Hippocampal formation (tissue), 2 donors: ENCODE measurements at places on chromosomes 16 and 17.

- no peak for DNase-seq
Measured at GRCh38 chr16:2527071-2527783, 4.0 kb downstream of the CEMP1 start.

- DNase-seq: no peak
Measured at GRCh38 chr17:58808609-58809563, 53.2 kb downstream of the PPM1E start.

DNA sequence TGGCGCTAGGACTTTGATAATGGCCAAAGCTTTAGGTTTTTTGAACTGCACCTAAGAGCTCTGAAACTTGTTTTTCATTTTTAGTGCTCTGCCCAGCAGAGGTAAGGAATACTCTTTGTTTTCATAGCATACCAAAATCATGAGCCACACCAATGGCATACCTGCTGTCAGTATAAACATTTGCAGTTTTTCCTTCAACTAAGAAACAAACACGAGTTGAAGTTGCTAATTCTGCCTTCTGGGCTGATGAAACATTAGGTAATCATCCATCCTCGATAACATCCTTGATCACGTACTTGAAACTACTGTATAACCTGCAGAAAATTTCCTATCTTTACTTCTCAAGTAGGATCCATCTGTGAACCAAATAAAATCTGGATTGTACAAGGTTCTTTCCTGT lies 20.6 kb upstream of the B4GALNT2 start:
- DNase-seq: no peak

DNA sequence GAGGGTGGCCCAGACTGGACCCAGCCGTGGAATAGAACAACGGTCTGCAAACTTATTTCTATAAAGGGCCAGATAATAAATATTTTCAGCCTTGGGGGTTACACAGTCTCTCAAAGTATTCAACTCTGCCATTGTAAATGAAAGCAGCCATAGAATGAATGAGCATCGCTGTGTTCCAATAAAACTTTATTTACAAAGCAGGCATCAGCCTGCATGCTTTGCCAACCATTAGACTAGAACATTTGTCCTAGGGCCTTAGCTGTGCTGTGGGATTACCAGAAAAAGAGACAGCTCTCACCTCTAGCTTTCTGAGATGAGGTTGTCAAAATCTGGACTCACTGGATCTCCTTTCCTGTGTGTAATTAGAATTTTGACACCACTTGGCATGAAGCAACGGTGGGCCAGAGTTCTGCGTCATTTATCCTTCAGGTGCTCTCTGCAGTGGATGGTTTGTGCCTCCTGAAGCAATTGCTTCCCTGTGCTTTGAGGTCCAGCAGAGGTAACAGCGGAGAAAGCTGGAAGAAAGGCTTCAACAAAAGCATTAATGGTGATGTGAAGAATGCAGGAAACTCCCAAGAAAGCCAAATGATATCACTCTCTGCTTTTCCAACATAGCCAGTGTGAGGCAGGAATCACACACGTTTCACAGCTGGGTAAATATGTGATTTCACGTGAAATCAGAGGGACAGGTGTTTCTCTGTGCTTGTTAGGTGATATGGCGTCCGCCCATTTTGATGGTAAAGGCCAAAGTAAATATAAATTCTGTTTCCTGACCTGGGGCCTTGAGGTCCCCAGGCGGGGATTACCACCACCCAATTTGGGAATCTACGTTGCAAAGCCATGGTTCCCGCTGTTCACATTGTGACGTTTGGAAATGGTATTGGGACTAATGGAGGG lies 148.4 kb downstream of the PITPNC1 start:
- DNase-seq: no peak

DNA sequence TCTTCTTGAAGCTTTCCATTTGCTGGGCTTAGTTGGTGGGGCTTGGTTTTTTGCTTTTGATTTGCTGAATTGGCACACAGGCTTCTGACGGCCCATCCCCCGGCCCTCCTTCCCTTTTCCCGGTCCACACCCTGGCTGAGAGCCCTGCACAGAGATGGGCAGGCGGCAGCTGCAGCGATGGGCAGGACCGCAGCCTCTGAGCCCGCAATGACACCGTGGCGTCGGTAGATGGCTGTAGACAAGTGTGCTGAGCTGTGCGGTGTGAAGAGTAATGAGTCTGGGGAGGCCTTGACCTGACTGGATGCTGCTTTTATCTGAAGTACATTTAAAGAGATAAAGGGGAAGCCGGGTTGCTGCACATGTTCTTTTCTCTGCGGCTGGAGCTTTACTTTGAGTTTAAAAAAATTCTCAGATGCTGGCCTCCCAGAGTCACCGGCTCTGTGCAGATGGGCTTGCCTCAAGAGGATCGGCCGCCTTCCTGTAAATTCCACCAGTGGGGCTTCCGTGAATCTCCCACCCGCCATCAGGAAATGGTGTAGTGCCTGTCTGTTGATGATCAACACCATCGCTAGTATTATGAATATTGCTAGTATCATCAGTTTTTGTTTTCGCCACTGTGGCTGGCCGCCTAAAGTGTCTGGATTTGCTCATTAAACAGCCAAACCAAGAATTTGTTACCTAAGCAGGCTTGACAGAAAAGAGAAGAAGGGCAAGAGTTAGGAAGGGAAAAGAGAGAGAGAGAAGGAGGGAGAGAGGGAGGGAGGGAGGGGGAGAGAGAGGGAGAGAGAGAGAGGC lies 245.6 kb upstream of the RBFOX1 start:
- DNase-seq: peak; percentile 24

DNA sequence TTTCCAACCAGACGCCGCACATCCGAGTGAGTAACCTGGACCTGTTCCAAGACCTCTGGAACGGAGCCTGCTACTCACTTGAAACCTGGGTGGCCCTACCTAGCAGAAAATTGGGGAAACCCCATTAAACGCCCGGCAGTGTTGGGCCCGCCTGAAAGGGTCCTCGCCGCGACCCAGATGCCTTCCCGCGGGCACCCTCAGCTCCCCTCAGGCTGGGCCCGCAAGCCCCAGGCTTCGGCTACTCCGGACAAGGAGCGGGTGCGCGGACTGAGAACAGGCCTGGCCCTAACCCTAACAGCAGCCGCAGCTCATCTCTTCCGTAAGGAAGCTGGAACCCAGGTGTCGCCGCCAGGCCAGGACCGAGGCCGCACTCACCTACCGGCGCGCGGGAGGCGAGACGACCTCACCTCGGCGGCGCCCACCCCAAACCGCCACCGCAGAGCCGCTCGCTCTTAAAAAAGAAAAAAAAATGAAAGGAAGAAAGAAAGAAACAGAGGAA lies 344 bp downstream of the PSME3IP1 start:
- peak; percentile 69 for DNase-seq

DNA sequence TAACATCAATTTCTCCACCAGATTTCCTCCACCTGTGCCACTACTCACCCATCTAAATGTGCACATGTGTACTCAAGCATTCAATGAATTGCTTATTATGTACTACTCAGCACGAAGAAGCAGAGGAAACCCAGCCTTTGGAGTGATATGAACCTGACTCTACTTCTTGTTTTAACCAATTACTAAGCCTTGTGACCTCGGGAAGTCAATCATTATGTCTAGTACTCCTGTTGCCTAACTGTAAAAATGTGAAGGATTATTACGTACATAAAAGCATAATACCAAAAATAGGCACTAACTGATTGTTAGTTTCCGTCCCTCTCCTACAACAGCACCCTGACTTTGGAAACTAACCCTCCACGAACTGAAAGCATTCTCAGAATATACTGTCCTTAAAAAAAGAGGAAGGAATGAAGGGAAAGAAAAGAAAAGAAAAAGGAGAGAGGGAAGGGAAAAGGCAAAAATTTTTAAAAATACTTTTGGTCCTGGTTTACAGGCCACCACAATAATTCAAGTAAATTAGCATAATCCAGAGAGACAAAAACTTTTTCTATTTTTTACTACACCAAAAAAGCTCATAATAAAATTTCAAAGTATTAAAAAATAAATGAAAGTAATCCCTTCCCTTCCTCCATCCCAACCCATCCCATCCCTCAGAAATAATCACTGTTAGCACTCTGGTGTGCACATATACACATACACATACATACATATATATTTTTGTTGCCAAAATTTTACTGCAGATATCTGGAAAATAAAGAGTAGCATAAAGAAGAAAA lies 53.6 kb downstream of the KANSL1 start:
- DNase-seq: no peak

GRCh38 chr17:74394977-74395376 lies 27.7 kb downstream of the GPR142 start:
- DNase-seq: no peak

- DNase-seq: no peak
Measured at GRCh38 chr16:81651758-81652718, 127.1 kb upstream of the PLCG2 start.
